ENCODE measurements at places on chromosomes 6 and 20.

DNA sequence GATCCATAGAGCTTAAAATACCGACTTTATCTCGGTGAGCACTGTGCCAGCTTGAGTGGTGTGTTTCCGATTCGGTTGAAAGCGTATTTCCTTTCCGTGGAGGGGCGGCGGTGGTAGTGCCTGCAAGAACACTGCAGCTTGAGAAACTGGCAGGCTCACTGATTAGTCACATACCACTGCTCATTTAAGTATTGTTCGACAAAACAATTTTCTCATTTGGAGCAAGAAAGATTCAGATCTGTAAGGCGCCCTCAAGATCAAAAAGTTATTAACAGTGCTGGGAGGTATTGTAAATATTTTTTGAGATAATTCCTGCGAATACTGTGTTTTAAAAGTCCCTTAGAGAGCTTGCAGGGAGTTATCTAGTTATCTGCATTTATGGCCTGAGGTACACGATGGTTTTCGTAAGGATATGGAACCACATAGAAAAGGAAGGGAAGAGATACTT is 1.3 kb downstream of the MAPK14 start:
- DNase-seq: peak; percentile 90

GRCh38 chr6:113540466-113540865 is 316.7 kb upstream of the MARCKS start:
- no peak for DNase-seq

DNA sequence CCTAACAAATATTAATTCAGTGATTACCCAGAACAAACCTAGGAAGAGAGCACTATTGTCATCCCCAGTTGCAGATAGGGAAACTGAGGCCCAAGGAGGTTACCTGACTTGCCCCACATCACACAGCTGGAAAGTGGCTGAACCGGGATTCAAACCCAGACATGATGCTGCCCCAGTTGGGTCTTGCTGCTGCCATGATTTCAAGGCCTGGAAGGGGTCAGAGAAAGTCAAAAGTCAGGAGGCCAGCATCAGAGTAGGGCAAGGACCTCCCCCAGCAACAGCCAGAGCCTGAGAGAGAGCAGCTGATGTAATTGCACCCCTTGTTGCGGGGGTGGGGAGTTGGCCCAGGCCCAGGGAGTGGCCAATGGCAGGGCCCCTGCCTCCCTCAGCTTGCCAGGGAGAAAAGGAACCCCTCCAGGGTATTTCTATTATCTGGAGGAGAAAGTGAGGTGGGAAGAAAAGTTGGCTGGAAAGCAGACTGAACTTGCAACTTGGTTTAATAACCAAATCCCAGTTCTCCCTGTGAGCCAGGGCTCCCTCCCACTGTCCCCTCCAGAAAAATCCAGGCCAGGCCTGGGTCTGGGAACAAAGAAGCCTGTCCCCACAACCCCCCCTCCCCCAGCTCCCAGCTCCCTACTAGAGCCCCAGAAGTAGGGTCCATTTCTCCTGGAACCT is 83.6 kb downstream of the MRPL14 start:
- DNase-seq: no peak

GRCh38 chr6:33708516-33709204 is 2.8 kb downstream of the UQCC2 start:
- DNase-seq: no peak

GRCh38 chr6:102759415-102759814 is 1365.9 kb downstream of the GRIK2 start:
- DNase-seq: no peak

GRCh38 chr6:110545081-110545872 is 68.9 kb upstream of the SLC22A16 start:
- DNase-seq: no peak

- no peak for DNase-seq
Observed at GRCh38 chr6:136474241-136474640, 76.0 kb downstream of the MAP7 start.

GRCh38 chr20:44072384-44072783 is 114.6 kb downstream of the JPH2 start:
- DNase-seq: no peak

DNA sequence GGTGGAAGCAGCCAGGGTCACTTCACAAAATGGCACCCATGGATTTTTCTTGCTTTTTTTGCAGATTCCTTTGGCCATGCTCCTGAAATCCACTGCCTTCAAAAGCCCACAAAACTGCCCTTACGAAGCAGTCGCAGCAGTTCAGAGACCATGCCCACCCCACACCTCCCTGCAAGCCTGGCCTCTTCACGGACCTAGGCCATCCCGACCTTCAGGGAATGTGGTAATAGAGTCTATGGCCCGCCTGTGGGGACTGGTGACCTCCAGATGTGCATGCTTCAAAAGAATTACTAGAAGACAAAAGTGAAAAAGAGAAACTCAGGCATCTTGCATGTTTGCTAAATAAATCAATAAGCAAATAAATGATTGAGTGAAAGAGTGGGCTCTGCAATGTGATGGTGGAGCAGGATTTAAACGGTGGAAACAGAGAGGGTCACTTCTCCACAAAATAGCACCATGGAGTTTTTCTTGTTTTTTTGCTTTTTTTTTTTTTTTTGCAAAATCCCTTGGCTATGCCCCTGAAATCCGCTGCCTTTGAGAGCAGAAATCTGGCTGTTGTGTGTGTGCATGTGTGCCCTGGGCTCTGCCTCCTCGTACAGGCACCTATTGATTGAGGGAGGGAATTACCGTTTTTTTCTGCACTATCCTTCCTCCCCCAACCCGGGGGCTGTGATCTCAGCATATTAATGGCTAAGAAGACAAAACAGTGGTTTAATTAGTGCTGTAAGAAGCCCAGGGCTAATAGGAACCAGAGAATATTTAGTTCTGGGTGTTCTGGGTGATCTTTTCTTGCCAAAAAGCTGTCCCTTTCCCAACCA is 107.4 kb downstream of the PXDC1 start:
- no peak for DNase-seq

DNA sequence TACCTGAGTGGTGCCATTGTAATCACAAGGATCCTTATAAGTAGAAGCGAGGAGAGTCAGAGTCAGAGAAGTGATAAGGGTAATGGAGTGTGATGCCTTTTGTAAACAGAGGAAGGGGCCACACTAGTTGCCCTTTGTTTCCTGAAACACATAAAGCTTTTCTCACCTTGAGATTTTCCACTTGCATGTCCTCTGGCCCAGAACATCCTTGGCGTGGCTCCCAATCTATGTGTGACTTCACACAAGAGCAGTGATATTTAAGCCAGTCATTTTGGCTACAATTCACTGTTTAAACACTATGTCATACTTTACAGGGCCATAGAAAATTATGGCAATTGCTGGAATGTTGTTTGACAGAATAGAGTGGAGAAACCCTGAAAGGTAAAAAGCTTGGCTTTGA is 121.2 kb upstream of the BTN3A2 start:
- DNase-seq: no peak

GRCh38 chr6:13250703-13251102 is 77.6 kb downstream of the TBC1D7 start:
- no peak for DNase-seq

GRCh38 chr6:165184192-165184979 is 125.0 kb downstream of the C6orf118 start:
- no peak for DNase-seq

DNA sequence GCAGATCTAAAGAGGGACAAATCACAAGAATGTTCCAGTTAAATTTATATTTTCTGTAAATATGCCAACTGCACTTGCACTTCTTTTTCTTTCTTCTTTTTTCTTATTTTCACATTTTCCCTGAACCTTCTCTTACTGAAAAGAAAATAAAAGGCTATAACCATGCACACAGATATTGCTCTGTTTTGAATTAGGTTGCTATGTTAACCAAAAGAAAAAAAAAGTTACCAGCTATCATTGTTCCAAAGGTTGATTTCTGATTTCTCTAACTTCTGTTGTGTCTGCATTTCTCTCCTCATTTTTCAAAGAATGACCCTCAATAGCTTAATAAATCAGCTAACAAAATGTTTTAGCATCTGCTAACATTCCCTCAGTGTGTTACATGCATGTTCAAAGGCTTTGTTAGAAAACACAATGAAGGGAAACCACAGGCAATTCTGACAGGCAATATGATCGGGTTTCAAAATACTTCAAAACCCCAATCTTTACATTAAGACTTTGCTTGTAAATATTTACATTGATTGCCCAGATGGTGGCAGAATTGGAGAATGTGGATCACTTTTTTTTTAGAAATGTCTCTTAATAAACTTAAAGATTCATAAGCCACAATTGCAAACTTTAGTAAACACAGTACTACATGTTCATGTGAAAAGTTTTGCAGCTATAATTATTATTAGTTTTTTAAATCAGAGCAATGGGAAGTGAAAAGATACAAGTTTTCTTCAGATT is 928.3 kb upstream of the FLRT3 start:
- DNase-seq: no peak

- DNase-seq: no peak
Observed at GRCh38 chr6:168147205-168147738, 68.3 kb upstream of the FRMD1 start.

- no peak for DNase-seq
Observed at GRCh38 chr6:52537001-52537753, 39.7 kb downstream of the TRAM2 start.

GRCh38 chr20:32466739-32467505 is 108.8 kb downstream of the ASXL1 start:
- no peak for DNase-seq

DNA sequence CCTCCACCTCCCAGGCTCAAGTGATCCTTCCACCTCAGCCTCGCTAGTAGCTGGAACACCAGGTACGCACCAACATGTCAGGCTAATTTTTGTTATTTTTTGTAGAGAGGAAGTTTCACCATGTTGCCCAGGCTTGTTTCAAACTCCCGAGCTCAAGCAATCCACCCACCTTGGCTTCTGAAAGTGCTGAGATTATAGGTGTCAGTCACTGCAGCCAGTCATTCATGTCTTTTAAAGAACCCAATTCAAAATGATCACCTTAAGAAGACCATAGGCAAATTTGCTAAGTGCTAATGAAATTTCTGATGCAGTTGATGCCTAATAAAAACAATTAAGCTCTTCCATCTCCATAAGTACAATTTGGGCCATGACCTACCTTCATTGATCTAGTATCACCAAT is 2.6 kb upstream of the VNN2 start:
- no peak for DNase-seq

GRCh38 chr6:121759370-121759769 is 323.9 kb downstream of the GJA1 start:
- DNase-seq: no peak

DNA sequence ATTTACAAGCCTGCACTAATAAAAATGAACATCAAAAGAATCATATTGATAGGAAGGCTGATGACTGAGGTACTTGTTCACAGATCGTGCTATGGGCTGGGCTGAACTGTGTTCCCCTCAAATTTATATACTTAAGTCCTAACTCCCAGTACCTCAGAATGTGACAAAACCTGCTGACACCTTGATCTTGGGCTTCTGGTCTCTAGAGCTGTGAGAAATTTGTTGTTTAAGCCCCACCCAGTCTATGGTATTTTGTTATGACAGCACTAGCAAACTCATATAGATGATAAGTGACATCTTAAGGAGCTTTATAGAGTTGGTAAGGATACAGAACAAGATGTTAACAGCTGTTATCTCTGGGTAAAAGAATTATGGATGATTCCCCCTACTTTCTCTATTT is 13.8 kb downstream of the UBE2V1 start:
- no peak for DNase-seq

DNA sequence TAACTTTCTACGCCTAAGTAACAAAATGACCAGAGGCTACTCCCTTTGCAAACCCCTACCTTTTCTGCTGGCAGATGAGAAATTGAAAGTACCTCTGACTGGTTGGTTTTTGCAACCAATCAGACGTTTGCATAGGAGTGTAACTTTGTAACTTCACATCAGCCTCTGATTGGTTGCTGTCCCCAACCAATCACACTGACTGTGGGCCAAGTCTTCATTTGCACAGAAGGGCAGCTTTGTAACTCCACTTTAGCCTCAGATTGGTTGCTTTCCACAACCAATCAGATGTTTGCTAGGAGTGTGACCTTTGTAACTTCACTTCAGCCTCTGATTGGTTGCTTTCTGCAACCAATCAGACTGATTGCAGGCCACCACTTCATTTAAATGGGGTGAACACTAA is 89.1 kb downstream of the ME1 start:
- no peak for DNase-seq

DNA sequence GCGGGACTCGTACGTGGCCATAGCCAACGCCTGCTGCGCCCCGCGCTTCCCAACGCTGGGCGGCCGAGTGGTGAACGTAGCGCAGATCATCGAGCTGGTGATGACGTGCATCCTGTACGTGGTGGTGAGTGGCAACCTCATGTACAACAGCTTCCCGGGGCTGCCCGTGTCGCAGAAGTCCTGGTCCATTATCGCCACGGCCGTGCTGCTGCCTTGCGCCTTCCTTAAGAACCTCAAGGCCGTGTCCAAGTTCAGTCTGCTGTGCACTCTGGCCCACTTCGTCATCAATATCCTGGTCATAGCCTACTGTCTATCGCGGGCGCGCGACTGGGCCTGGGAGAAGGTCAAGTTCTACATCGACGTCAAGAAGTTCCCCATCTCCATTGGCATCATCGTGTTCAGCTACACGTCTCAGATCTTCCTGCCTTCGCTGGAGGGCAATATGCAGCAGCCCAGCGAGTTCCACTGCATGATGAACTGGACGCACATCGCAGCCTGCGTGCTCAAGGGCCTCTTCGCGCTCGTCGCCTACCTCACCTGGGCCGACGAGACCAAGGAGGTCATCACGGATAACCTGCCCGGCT is 3.4 kb downstream of the SLC32A1 start:
- no peak for DNase-seq

GRCh38 chr6:130787726-130788500 is 39.3 kb upstream of the SMLR1 start:
- DNase-seq: no peak

- DNase-seq: no peak
Observed at GRCh38 chr6:156449128-156449527, 328.1 kb upstream of the ARID1B start.

DNA sequence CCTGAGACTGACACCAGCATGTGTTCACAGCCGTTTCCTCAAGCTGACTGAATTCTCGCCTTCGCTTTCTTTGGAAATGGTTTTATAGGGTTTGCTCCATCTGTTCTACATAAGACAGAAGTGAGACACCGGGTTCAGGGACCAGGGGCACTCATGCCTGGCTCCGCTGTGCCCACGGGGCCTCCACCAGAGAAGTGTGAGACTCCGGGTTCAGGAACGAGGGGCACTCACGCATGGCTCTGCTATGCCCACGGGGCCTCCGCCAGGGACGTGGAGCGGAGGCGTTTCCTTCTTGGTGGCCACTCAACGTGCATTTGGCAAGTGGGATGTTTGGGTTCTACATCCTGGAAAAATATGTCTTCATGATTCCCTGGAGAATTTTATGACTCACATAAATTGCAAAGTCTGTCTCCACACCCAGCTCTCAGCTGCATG is 106.6 kb downstream of the RNASET2 start:
- no peak for DNase-seq

DNA sequence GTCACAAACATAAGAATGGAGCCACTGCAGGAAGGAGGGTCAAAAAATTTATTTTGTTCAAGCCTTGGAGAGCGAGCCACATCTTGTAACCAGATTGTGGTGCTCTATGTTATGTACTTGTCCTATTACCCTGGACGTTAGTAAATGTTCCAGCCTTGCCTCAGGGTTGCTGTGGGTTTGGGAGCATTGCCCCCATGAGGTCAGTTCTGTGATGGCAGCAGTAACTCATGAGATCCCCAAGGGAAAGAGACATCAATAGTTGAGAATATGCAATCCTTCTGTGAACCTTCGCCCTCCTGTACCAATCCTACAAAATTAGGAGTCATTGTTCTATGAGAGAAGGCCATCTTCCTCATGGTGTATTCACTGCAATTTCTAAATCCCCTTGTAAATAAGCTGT is 16.4 kb upstream of the CFAP206 start:
- DNase-seq: no peak

Data from activated effector memory CD4-positive, alpha-beta T cell treated with anti-CD3 and anti-CD28 coated beads, Interleukin-2, amount 50 U/mL, for 16 hours (primary cell).